ENCODE measurements at places on chromosomes 2 and 18.

- DNase-seq: no peak
Observed at GRCh38 chr2:26530240-26530540, 52.3 kb upstream of the OTOF start.

DNA sequence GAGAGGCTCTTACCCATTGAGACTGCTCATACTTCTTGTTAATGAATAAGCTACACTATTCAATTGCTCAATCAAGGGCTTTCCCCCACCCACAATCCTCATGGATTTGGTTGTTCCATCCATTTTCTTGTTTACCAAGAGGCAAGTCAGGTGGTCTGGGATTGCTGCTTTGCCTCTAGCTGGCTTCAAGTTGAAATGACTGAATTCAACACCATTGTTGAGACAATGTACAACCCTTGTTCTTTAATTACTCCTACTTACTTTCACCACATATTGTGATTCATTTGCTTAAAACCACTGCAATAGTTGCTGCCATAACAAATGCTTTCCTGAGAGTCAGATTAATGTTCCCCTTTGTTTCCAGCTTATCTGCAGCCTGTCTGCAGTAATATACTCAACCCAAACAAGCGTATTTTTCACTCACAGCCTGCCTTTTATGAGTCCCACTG, 532.2 kb downstream of the RIT2 start:
- DNase-seq: no peak

GRCh38 chr2:136013955-136014354, 28.5 kb upstream of the DARS1 start:
- no peak for DNase-seq

- DNase-seq: no peak
Observed at GRCh38 chr18:253121-253520, 14.7 kb downstream of the THOC1 start.

DNA sequence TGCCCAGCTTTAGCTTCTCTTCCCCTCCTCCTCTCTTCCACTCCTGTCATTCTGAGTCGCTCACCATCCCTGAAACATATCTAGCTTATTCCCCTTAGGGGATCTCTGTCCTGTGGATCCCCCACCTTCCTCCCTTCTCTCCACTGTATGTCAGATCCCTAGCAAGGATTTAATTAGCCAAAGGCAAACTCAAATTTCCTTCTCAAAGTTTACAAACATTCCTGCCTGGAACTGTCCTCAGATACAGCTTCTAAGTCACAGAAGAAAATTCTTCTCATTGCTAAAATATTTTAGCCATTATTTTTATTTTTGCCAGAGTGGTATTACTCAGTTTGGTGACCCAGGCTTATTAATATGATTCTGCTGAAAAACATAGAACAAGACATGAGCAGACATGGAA, 315.3 kb downstream of the CYP26B1 start:
- no peak for DNase-seq

DNA sequence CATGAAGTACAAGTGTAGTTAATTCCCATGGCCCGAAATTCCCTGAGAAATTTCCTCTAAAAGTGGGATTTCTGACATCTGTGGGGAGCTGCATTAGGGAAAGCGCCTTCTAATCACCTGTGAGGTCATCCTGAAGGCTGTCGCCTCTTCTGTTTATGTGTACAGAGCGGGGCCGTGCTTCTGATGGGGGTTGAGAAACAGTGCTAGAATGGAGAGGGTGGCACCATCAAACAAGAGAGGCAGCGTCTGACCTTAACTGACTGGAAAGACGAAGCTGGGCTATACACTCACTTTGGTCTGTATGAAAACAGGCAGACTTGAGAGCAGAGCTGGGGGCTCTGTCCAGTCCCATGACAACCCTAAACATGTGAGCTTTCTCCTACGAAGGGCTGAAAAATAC, 44.2 kb upstream of the DNMT3A start:
- DNase-seq: no peak

GRCh38 chr2:202455114-202455513, 79.0 kb downstream of the BMPR2 start:
- DNase-seq: no peak

GRCh38 chr2:10048501-10049171, 5.3 kb downstream of the KLF11 start:
- no peak for DNase-seq

- no peak for DNase-seq
Observed at GRCh38 chr2:231241755-231242507, 43.5 kb downstream of the ARMC9 start.

- no peak for DNase-seq
Observed at GRCh38 chr2:134336352-134336751, 82.5 kb downstream of the MGAT5 start.

DNA sequence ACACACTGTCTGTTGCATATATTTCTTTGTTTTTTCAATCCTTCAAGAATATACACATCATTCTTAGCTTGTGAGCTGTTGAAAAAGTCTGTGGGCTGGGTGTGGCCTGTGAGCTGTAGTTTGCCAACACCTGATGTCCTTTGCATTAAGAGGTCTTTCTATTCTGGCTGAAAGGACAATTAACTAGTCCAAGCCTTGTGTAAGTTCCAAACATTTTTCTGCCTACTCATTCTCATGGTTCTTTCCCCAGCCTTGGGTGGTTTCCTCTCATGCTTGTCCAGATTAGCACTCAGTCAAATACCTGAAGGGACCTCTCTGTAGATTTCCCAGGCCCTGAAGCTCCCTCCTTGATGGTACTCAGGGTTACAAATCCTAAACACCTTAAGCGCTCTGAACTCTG, 57.8 kb upstream of the NABP1 start:
- no peak for DNase-seq

DNA sequence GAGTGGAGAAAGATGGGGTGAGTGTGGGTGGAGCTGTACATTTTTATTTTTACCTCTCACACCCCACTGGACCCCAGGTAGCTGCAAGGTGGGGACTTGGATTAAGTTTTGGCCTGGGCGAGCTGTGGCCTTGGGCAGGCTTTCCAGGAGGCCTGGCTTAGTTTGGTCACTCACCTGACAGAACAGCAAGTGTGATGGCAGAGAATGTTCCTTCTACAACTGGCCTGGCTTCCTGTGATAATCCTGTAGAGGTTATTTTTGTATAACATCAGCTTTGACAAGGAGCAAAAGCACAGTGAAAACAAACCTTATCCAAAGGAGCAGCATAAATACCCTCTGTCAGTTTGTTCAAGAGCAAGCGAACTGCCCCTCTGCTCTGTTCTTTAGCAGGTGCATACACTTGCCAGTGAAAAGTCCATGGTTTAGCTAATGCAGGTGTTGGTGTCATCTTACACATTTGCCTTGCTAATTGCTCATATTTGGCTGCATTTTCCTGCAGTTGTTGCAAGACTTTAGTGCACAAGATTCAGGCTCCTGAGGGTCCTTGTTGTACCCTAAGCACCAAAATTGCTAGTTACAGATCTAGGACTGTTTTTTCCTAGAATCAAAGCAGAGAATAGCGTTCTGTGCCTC, 6.3 kb downstream of the THNSL2 start:
- no peak for DNase-seq

- no peak for DNase-seq
Observed at GRCh38 chr2:217943446-217944321, 59.1 kb downstream of the TNS1 start.

- DNase-seq: no peak
Observed at GRCh38 chr2:30195016-30195415, 36.3 kb upstream of the LBH start.

DNA sequence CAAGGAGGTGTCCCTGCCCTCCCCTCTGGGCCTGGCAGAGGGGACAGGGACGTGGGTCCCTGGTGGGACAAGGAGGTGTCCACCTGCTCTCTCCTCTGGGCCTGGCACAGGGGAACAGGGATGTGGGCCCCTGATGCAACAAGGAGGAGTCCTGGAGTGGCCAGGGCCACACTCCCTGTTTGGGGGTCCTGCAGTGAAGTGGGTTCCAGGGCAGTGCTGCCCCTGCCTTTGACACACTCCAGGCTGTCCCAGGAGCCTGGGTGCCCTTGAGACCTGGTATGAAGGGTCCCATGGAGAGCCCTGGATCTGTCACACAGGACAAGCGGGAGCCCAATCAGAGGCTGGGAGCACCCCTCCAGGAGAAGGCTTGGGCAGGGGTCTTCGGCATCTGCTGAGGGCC, 75.8 kb upstream of the GPC1 start:
- no peak for DNase-seq

DNA sequence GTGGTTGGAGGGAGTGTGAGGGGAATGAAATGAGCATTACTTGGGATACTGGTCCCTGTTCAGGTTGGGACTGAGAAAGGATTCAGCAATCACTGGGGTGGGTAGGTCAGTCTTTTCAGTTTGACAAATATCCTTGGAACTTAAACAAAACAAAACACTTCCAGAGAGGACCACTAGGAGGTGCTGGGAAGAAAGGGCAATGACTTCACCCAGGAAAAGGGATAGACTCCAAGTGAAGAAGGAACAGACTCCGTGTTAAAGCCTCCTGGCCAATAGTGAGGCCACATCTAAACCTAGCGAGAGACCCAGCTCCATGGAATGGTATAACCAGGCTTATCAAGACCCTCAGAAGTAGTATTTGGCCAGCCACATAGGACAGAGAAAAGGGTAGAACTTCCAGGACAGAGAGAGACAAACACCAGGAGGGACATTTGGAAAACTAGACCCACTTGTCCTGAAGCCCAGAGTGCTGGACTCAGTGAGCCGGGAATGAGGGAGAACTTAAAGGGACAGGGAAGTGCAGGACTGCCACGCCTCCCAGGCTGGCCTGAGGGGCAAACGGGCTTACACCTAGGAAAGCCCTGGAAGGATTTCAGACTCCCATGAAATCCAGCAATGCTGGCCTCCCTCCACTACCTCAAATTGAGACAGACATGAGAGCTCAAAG, 19.6 kb upstream of the KCNG3 start:
- peak; percentile 9 for DNase-seq

DNA sequence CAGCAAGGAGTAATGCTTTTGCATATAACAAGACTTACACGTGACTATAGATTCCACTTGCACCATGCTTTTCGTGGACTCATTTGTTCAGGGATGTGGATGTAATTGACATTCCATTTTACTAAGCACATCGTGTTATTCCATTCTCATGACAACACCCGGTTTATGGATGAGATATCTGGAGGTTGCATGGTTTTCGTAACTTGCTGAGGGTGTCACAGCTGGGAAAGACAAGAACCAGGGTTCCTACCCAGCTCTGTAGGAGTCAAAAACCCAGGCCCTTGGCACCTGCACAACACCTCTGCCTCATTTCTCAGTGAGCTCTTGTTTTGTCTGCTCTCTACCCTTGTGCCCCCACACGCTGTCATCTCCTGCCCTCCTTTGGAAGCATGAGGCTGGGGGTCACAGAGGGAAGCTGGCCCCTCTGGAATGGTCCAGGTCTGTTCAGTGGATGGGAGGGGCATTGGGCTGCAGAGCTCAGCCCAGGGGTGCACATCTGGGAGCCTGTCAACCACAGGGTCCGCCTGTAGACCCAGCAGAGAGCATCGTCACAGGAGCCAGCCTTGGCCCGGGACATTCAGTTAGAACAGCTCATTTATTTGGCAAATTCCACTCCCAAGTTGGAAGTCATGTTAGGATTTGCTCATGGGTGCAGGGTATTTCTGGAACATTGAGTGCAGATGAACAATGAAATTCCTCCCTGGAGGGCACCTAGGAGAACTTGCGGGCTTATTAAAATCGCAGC, 120.1 kb upstream of the TWIST2 start:
- DNase-seq: no peak

All from stimulated activated naive CD8-positive, alpha-beta T cell treated with anti-CD3 and anti-CD28 coated beads, Interleukin-15, Interleukin-2, amounts not matched to agents 100 U/mL and 50 U/mL, for 24 hours (primary cell).